Stimulated activated CD4-positive, alpha-beta T cell treated with anti-CD3 and anti-CD28 coated beads, Interleukin-4, amount 100 ng/mL, for 4 hours (primary cell): ENCODE measurements at places on chromosomes 2 and 18.

- no peak for DNase-seq
Measured at GRCh38 chr2:189440644-189440946, 679 bp upstream of the WDR75 start.

DNA sequence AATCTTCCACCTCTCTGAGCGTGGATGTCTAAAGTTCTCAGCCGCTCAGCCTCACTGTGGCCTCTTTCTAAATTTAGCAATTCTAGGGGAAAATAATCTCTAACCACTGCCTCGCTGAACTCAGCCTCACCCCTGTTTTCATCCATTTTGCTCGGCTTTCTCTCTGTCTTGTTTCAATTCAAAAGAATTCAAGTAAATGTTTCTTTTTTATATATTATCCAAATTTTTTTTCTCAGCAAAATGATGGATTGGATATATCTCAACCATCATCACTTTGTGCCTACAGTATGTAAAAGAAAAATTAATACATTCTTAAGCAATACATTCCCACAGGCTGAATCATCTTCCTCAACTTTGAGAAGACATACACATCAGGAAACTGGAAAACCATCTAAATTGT is 24.0 kb upstream of the GALNT5 start:
- DNase-seq = no peak

GRCh38 chr2:69213201-69213600 is 173.8 kb downstream of the GFPT1 start:
- DNase-seq = no peak

- DNase-seq = no peak
Measured at GRCh38 chr2:200943527-200944105, 19.8 kb downstream of the ORC2 start.

DNA sequence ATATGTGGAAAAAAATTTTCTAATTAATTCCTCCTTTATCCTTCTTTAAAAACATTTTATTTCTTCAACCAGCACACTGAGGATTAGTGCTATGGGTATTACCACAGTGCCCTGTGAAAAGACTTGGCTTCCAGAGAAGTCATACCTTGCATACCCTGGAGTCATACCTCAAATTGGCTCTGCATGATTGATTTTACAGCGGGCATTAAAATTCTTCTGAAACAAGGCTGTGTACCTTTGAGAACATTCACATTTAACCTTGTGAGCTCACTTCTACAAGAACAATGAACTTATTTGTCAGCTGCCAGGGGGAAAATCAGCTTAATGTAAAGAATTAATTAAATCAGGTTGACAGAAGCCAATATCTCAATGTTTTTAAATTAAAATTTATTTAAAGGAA is 44.6 kb downstream of the SLC35F5 start:
- no peak for DNase-seq

DNA sequence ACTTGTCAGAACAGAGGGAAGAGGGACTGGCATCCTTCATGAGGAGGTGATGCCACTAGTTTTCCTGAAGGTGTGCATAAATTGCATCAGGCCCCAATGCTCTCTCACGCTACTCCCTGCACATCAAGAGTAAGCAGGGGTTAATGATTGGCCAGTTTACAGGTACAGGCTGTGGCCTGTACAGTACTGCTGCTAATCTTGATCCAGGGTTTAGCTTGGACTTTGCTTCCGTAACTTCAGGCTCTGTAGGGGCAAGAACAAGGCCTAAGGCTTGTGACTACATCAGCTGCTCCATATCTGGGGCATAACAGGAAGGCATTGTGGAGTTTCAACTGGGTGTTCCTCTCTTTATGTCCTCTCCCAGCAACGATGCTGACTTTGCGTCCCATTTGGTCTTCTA is 96.8 kb upstream of the FZD7 start:
- no peak for DNase-seq

- DNase-seq = peak; percentile 34
Measured at GRCh38 chr2:112121682-112122254, 16.4 kb upstream of the FBLN7 start.

DNA sequence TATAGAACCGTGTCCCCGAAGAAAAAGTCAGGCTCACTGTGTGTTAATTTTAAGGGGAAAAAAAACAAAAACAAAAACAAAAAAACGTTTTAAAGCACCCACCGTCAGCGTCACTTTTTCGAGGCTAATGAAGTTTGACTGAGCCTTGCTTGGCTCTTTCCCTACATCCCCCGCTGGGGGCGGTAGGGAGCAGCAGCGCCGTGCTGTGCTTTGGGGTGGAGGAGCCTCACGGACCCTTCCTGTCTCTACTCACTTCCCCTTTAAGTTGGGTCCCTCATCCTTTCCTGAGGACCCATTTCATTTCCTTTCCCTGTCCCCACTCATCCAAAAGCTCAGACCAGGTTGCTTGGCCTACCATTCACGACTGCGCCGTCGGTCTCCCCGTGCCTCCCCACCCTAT is 82.8 kb upstream of the RPL31 start:
- no peak for DNase-seq

GRCh38 chr2:47297767-47298425 is 105.1 kb upstream of the MSH2 start:
- DNase-seq = no peak

DNA sequence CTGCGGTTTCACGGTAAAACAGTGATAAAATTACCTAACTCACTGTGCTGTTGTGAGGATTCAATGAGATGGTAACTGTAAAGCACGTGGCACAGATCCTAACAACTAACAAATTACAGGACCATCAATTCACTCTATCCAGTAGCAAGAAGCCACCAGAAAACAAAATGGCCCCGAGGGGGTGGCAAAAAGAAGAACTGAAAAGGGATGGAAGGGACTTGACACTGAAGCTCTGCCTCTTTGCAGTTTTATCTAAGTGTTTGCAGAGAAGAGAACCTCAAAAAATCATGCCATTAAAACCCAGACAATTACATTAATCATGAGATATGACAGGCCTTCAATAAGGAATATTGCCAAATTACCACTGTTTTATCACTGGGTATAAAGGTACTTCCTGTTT is 46.7 kb downstream of the IRS1 start:
- DNase-seq = no peak

- no peak for DNase-seq
Measured at GRCh38 chr18:51480407-51481261, 283.2 kb upstream of the MEX3C start.

DNA sequence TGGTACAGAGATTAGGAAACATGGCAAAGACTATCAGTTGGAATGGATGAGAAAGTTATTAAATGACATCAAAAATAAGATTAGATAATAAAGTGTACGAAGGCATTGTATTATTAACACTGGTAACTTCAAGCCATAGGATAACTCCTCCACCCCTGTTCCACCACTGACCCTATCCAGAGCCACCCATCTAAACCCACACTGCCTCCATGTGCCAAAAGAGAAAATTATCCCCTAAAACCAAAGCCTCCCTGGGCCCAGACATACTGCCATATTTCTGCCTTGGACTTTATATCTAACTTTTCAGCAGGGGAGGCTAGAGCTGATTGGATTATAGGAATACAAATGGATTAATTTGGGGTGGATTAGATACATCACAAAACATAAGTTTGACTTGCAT is 443.7 kb downstream of the BCL11A start:
- DNase-seq = no peak

DNA sequence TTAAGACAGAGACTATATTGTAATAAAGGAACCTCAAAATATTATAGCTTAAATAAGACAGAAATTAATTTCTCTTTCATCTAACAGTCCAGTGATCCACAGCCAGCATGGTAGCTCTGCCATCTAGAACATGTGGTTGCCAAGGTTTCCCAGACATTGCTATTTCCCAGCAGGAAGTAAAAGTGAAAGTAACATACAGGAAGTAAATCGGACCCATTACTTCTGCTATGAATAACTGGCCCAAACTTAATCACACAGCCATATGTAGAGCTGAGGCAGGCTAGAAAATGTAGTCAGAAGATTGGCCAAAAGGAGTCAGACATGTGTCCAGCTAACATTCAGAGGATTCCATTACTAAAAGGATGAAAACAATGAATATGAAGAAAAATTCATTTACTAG is 71.0 kb downstream of the NOL4 start:
- no peak for DNase-seq

DNA sequence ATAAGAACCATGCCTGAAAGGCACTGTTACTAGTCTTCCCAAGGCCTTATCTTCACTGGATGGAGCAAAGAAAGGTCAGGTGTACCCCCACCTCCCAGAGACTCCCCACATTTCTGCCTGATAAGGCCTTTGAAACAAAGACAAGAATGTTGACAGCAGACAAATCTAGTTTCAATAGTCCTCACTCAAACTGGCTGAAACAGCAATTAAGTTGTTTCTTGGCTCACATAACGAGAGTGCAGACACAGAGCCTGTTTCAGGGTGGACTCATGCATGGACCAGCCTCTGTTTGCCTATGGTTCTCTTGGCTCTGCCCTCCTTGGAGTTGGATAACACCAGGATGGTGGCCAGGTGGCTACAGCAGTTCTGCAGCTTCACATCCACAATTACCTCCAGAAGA is 7.5 kb upstream of the CFAP221 start:
- DNase-seq = no peak

DNA sequence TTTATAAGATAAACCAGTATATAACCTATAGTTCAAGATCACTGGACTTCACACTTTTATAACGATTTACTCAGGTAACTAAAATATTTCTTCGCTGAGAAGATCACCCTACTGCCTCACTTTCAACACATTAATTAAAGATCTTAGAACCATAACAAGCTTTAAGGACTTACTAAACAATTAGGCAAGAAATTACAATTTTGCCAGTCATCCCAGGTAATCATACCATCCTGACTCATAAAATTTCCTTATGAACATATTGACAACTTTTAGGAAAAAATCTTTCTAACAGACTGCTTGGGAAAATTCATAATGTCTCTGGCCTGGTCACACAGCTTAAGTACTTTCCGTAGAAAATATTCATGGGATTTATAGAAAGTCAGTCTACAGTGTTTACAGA is 223.2 kb downstream of the NRXN1 start:
- no peak for DNase-seq

DNA sequence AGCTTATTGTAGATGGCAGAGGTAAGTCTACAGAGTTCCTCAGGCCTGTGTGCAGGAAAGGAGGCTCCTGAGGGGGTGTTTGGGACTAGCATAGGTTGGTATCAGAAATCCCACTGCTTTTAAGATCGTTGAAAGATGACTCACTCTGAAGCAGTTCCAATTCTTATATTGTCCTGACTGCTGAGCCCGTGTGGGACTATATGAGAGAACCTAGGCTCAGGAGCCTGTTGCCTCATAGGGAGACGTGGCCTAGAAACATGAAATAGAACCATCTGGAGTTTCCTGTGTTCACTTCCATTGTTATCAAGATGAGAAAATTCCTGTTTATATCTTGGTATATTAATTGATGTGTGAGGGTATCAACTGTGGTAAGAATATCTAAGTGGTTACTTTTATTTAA is 5.7 kb downstream of the CCT7 start:
- DNase-seq = no peak

GRCh38 chr2:3756306-3756705 is 52.9 kb downstream of the DCDC2C start:
- no peak for DNase-seq

DNA sequence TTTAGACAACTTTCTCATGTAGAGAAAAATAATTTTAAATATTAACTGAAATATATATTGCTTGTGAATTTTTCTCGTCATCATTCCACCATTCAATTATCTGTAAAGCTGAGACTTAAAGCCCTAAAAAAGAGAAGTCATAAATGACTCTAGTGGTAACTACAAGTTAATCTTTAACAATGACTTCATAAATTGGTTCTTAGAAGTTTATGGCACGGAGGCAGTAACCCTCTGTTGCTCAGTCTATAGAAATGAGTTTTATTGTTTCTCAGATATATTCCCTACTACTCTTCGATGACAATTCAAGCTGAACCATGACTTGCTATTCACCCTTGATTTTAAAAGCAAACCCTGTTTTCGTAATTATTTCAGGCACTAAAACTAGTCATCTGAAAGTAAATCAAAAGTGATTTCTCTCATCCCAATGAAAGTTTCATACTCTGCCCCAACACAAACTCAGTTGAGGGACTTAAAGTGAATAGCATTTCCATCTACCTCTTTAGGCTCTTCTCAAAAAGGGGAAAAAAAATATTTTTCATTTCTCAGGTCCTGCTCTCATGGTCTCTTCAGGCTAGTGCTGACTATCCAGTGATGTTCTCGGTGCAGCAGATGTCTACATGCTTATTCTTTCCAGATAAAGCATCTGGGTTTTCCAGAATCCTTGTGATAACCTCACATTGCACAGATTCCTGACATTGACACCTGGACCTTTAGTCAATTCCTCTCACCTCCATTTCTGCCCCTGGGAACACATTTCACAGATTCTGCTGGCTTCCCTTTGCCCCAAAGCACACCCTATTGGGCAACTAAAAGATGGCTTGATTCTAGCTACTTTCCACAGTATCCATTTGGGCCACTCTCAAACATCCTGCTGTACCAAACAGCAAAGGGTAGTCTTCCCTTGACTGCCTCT is 207.8 kb upstream of the LRATD1 start:
- no peak for DNase-seq

DNA sequence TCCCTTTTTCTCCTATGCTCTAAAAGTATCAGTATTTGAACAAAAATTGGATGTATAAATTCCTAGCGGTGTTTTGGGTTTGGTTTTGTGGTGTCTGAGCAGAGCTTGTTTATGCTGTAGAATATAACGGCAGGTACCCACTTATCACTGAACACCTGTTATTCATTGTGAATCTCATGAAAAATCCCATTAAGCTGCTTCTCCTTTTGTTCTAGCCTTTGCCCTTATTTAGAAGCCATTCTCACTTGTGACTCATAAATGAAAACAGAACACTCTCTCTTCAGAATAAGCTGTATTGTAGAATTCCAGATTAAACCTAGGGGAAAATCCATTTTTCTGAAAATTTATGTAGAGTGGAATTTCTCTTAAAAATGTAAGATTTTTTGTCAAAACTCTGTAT is 104.0 kb downstream of the PRPF40A start:
- no peak for DNase-seq

DNA sequence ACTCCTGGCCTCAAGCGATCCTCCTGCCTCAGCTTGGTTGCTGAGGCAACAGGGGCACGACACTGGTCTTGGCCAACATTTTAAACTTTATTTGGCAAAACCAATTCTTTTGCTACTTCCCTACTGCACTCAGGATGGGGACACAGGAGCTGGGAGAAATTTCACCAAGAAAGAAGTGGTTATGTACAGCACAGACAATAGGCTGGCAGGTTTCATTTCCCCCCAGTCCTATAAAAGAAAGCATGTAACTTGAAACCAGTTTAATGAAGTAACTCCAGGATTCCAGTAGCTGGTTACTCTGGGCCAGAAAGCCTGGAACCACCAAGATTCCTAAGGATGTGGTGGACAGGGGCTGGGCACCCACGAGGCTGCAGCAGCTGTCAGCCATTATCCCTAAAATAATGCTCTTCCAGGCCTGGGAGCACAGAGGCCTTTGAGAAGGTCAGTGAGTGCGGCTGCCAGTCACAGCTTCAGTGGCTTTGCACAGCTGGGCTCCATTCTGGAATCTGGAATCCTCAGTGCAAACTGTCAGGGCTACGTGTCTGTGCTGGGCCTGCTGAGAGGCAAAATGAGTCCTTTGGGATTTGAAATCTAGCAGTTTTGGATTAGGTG is 142.3 kb upstream of the ITGA6 start:
- DNase-seq = no peak
